RPMI7951 (cell line): ENCODE measurements at places on chromosomes 2 and 18.

DNA sequence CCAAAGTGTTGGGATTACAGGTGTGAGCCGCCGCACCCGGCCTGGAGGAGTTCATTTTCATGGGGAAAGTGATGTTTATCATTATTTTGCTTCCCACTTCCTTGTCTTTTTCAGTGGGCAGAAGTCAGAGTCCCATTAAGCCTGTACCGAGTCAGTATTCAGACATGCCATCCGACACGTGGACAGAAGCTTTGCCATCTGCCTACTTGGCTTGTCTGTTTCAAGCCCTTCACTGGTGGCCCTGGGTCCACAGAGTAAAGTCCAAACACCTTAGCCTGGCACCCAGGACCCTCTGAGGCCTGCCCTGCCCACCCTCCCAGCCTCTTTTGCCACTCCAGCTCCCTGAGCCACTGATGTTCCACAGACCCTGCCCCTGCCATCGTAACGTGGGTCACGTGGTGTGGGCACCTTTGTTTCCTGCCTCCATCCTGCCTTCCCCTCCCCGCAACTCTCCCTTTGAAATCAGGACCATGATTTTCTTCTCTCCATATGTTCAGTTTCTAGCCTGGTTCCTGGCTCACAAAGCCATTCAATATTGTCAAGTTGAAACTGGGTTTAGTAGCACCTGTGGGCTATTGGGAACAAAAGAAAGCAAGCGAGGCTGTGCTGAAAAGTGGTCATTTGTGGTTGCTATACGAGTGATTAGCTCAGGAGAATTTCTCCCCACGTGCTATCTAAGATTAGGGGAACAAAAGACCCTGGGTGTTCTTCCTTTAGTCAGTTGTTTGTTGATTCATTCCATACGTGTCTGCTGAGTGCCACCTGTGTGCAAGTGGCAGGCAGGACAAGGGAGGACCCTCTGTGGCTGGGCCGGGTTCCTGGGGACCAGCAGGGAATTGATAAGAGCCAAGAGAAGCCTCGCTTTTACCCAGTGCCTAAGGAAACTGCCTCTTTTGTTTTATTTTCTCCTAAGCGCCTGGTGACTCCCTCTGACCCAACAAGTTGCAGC is 5.1 kb upstream of the ODC1 start:
- no peak for DNase-seq

- no peak for DNase-seq
These were observed 73.9 kb downstream of the NDUFA10 start for GRCh38 chr2:239951129-239951734.

- DNase-seq: no peak
These were observed 310.2 kb upstream of the FIGN start for GRCh38 chr2:164046040-164046439.

- no peak for DNase-seq
These were observed 57.9 kb upstream of the SOS1 start for GRCh38 chr2:39178756-39179155.

- no peak for DNase-seq
These were observed 187.9 kb downstream of the NEDD4L start for GRCh38 chr18:58231930-58232329.

- DNase-seq: no peak
These were observed 258.8 kb downstream of the GPD2 start for GRCh38 chr2:156695020-156695419.

DNA sequence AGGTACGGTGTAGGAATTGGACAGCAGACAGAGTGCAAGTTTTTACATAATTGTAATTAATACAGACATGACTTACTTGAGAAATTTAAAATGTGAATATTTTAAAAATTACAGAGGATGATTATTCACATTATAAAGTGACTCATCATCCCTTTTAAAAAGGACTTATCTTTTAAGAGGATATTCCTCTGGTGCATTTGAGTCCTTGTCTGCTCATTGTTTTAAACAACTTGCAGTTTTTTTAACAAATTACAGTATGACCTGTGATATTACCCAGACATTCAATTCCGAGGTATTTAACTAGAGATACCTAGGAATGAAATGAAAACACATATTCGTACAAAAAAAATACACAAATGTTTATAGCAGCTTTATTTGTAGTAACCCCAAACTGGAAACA is 38.0 kb downstream of the SPTBN1 start:
- DNase-seq: no peak
